ENCODE measurements at places on chromosomes 7 and 10.

DNA sequence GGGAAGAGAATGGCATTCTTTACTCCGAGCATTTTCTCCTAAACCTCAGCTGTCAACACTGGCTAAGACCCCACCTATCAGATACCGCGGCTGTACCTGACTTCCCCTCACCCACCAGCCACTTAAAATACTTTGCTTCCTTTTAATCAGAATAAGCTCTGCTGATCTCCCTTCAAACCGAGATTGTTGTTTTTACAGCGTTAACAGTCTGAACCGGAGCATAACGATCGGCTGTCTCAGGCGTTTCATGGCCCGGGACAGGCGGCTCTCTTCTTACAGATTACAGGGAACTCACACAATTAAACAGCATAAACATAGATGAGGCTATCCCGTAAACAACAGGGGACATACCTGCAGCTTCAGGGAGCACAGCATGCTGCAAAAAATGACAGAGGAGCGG lies 174.3 kb upstream of the RNF32 start:
- no peak for DNase-seq

DNA sequence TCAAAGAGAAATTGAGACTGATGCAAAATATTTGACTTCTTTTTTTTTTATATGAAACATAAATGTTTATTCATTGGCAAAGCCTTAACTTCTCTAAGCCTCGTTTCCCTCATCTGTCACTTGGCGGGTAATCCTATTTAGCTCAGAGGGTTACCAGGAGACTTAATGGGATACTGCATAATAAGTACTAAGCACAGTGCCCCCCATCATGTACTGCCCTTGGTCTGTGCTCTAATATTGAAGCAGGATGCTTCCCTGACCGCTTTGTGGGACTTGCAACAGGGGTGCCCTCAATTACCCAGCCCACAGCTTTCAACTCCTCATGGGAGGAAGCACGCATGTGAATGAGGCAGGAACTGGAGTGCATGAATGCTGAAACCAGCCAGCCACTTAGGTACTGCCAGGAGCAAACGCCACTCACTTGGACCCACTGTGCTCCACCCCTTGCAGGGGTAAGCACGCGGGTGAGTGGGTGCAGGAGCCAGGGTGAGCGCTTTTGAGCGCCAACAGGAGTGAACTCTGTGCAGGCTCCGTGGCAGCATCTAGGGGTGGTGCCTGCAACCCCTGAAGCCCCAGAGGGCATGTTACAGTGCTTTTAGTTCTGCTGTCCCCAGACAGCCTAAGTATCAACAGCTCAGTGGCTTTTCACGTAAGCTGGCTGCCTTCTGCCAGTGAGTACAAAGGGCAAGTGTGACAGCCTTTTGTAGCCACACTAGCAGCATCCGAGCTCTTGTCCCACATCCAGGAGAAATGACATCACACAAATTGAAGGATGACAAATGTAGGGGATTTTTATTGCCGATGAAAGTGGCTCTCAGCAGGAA lies 209.8 kb upstream of the C7orf33 start:
- no peak for DNase-seq

- no peak for DNase-seq
Measured at GRCh38 chr7:125256446-125256845, 326.8 kb upstream of the POT1 start.

DNA sequence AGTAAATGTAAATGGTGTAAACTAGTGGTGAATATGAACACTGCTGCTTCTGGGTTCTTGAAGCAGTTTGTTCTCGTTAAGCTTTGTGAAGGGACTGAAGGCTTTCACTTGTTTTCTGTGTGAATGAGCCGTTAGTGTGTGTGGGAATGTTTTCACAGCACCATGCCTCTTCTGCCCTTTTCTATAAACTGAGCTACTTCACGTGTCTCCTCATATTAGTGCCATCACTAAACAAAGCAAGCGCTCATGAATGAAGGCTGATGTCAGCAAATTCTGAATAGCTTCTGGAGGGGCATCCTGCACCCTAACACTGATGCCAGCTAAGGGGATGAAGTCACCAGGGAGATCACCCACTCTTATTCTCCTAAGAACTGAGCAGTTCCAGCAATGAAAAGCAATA lies 205.6 kb upstream of the ETV1 start:
- no peak for DNase-seq

DNA sequence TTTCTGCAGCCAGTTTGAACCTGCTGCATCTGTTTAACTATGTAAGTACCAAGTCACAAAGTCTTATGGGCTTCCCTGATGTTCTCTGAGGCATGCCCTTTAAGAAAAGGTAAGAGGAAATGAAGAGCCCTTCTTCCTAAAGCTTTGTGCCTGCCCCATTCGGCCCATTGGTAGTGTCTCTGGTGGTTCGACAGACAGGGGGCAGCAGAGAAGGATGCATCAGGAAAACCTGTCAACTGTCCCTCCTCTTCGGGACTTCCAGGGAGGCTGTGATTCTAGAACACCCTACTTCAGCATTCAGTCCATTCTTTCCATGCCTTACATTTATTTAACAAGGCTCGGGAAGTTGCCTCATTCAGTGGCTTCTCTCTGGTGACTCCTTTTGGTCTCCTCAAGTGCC lies 1.9 kb upstream of the SFRP4 start:
- no peak for DNase-seq

DNA sequence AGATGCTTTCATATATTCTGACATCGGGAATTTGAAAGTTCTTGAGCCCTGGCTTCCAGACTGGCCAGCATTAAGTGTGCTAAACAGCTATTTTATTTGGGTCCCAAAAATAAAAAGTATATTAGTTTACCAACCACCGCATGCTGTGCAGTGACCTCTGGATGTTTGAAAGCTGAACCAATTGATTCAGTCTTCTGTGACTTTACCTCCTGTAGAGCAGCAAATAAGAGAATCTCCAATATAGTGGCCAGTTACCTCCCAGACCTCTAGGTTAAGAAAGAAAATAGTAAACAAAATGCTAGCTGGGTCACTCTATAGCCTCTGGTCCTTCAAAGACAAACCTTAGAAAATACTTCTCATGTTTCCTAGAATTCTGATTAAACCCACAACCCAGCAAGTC lies 424.6 kb upstream of the NFE2L3 start:
- no peak for DNase-seq

GRCh38 chr7:81162771-81163525 lies 244.1 kb upstream of the SEMA3C start:
- DNase-seq: no peak

- DNase-seq: no peak
Measured at GRCh38 chr10:13587391-13587790, 626 bp downstream of the PRPF18 start.
